ENCODE measurements at places on chromosomes 5 and 9.

DNA sequence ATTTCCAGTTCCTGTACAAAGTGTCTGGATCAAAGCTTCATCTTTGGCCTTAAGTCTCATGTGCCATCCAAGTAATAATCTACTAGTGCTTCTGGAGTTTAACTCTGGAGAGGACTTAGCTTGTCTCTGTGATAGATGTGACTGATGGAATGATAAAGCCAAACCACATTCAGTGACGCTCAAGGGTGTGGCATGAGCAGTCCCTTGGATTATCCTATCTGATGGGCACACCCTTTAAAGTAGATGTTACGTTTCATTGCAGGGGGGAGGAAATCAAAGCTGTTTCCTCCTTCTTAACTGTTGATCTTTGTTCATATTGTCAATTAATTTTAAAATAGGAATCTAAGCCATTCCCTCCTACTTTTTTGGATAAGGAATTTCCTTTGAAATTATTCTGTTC, 8.5 kb upstream of the EGFLAM start:
- no peak for DNase-seq

DNA sequence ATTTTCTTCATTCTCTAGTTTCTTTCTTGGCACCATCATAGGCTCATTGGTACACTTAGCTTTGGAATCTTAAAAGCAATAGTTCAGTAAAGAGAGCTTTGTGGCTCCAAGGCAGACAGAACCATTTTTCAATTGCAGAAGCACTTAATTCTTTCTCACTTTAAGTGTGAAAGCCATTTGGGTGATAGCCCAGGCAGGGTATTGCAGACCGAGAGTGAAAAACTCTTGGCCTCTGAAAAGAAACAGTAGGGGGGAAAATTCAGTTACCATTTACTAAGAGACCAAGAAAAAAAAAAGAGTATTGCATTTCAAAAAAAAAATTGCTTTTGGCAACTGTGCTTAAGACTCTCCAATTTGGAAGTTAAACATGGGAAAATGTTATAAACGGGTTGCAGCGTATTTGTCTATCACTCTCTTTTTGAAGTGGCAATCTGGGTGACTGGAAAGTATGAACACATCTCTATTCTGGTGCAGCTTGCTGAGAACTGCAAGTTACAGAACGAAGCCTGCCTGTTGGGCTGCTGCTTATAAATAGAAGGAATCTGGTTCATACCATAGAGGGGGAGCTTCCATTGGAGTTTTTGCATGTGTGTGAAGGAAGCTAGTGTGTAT, 170.5 kb downstream of the TLE4 start:
- DNase-seq: no peak

DNA sequence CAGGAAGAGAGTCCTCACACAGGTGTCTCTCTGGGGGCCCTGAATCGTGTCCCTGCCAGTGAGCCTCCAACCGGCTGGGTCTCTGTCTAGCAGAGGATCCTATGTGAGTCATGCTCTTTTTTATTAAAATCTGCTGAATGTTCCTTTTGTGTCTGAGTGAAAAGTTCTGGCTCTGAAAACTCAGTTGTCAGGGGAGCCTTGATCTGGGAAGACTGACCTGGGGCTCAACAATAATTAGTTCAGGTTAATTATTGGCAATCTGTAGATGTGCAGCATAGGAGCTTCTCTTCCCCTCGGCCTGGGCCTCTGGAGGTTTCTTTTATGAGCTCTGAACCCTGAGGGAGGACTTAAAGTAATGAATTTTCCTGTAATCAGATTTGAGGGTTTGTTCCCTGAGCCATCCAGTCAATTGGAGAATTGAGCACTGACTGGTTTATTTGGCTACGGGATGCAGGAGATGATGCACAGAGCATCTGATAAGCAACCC, 45.2 kb downstream of the ALG2 start:
- no peak for DNase-seq

GRCh38 chr5:120614531-120615180, 150.6 kb downstream of the PRR16 start:
- no peak for DNase-seq

DNA sequence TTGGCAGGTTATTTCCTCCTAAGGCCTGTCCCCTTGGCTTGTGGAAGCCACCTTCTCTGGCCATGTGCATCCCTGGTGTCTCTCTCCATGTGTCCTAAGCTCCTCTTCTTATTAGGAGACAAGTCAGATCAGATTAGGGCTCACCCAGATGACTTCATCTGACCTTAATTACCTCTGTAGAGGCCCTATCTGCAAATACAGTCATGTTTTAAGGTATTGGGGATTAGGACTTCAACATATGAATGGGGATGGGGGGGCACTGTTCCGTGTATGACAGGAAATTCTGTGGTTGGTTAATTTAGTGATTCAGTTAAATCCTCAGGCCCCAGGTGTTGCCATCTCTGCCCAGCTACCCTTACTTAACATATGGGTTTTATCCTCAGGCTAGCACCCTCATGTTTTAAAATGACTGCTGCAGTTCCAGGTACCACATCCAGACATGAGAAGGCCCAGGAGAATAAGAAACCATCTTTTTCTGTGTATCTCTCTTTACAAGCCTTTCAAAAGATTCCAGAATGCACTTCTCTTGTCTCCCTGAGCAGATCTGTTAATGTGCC, 51.9 kb upstream of the RAI14 start:
- DNase-seq: no peak

DNA sequence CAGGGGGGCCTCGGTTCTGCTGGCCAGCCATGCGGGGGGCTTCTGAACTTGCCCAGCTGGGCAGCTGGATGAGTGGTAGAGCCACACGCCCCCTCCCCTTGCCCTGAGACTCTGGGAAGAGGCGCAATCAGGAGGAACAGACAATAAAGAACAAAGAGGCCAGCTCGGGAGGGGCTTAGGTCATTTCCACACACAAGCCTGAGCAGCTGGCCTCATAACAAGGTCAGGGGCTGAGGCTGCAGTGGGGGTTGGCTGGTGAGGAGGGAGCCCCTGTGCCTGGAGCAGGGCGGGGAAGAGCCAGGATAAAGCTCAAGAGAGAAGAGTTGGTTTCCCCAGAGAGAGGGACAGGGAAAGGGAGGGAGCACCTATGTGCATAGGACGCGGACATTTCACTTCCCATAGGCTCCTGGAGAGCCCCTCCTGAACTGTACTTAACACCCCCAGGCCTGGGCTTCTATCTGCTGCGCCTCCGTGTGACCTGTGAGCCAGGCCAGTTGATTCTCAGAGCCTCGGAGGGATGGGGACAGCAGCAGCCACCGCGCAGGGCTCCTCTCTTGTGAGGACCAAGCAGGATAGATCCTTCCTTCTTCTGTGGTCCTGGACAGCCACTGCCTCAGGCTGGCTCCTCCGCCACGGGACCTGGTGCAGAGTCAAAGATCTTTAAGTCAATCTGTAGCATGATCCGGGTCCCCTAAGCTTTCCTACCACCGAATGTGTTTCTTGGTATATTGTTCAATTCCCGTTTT, 75.3 kb upstream of the GGTA1 start:
- no peak for DNase-seq

GRCh38 chr5:107251151-107251550, 419.6 kb downstream of the EFNA5 start:
- DNase-seq: no peak

- DNase-seq: no peak
Measured at GRCh38 chr5:96279801-96280542, 153.1 kb downstream of the PCSK1 start.

GRCh38 chr9:119961774-119962424, 592.7 kb upstream of the BRINP1 start:
- peak; percentile 29 for DNase-seq

GRCh38 chr5:134873494-134873893, 677 bp upstream of the TXNDC15 start:
- no peak for DNase-seq

GRCh38 chr9:35790385-35791296, 750 bp upstream of the NPR2 start:
- peak; percentile 71 for DNase-seq

GRCh38 chr9:92965759-92966517, 18.6 kb downstream of the FGD3 start:
- DNase-seq: no peak
